ENCODE measurements at places on chromosomes 7 and 10.
A peak's percentile ranks its signal among the peaks of the same experiment; 100 is the strongest.

- DNase-seq, result no peak
Observed at GRCh38 chr7:151809146-151809863, 67.6 kb downstream of the PRKAG2 start.

GRCh38 chr7:14839307-14839706, 63.2 kb downstream of the DGKB start:
- DNase-seq, result no peak

- no peak for DNase-seq
Observed at GRCh38 chr10:76291175-76291574, 859.8 kb downstream of the LRMDA start.

- no peak for DNase-seq
Observed at GRCh38 chr7:39414224-39415035, 151.8 kb upstream of the YAE1 start.

- no peak for DNase-seq
Observed at GRCh38 chr7:77454802-77455201, 38.7 kb upstream of the GSAP start.

DNA sequence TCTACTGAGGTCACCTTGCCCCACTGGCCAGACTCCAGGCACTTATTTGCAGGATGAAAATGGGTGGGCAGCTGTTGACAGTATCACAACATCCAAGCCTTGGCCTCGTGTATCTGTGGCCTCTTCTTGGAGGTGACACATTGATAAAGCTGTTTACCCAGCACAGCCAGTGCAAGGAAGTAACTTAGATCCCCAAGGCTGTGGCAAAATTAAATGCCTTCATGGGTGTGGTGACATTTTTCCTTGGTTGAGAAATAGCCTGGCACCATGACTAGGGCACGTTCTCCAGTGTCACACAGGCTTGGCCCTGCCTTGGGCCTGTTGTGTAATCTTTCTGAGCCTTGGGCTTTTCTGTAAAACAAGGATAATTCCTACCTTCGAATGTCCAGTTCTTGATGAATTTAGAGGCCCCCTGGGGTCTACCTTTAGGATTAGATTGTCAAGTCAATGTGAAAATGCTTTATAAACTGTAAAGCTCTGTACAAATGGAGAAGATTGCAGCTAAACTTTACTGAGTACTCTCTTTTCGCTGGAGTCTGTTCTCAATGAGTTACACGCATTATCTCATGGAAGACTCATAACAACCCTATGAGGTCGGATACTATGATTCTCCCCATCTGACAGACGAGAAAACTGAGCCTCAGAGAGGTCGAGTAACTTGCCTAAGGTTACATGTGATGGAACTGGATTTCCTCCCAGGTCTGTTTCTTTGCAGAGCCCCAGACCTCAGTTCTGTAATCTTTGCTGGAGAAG, 46.7 kb upstream of the LOXL4 start:
- DNase-seq, result no peak

DNA sequence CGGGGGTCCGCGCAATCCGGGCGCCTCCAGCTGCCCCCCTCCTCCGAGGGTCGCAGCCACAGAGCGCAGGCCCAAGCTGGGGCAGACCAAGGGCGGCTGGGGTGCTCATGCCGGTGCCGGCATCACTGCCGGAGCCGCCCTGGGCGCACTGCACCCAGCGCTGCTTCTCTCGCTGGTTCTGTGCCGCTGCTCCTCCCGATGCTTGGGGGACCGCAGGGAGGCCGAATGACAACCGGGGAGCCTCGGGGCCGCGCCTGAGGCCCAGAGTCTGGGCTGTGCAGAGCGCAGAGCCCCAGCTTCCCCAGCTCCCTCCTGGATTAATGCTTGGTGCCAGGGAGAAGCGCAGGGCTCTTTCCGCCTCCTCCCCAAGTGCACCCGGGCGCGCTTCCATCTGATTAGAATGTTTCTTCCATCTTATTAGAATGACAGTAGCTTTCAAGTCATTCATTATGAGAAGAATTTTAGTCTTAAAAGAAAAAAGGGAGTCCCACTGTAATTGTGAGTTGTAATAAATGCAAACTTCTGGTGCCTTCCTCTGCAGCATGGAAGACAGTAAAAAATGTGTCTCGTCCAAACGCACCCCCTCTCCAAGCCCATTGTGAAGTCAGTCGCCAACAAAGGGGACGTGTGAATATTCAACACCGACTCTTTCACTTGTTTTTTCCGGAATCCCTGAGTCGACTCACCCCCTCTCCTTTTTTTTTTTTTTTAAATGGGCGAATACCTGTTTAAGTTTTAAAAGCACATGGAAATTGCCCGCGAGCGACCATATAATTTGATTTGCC, 19.5 kb upstream of the PTF1A start:
- DNase-seq, result no peak

DNA sequence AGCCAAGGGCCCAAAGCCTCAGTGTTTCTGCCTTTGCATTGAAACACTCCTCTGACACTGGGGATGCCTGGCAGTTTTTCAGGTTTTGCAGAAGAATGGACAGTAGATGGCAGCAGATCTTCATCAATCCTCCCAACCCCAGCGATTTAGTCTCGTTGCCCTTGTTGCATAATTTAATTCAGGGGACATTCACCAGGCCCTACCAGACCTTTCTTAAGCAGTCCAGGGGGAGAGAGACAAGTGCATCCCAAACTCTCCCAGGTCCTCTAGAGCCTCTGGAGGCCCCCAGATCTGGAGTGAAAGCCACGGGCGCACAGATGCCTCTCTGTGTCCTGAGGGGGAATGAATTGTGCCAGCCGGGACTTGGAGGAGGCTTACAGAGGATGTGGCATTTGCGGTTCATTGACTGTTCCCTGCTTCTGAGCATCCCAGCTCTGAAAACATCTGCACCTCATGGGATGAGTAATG, 29.6 kb downstream of the MINDY4 start:
- DNase-seq, result peak; percentile 12

GRCh38 chr10:43884501-43885105, 235.9 kb upstream of the ZNF32 start:
- DNase-seq, result no peak

GRCh38 chr10:70815504-70816219, at the start of gene SGPL1:
Gene SGPL1 (plus strand): TSS chr10:70815948. CDS start chr10:70816854, 906 bp downstream.
- peak; percentile 84 for DNase-seq

- DNase-seq, result peak; percentile 28
Observed at GRCh38 chr10:131920151-131920550, 19.3 kb downstream of the PPP2R2D start.

DNA sequence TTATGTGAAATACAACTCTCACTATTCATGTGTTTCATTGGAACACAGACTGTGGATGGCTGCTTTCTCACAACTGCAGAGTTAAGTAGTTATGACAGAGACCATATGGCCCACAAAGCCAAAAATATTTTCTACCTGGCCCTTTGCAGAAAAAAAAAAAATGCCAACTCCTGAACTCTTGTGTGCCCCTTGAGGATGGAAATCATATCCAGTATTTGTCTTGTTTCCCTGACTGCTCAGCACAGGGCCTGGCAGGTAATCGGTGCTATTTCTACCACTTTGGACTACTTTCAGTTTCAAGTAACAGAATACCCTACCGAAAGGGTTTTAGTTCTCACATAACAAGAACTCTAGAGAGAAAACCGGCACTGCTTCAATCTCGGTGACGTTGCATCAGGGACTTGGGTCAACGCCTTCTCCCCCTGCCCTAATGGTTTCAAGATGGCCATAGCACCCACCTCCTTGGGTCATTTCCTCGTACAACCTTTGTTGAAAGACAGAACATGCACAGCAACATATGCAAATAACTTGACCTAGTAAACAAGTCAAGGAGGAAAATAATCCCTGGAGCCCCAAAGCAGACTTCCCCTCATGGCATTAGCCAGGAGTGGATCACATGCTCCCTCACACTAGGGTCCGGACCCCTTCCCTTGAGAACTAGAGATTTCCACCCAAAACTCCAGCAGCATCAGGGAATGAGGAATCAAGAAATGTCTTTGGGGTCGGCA, 11.8 kb upstream of the GPNMB start:
- DNase-seq, result no peak

DNA sequence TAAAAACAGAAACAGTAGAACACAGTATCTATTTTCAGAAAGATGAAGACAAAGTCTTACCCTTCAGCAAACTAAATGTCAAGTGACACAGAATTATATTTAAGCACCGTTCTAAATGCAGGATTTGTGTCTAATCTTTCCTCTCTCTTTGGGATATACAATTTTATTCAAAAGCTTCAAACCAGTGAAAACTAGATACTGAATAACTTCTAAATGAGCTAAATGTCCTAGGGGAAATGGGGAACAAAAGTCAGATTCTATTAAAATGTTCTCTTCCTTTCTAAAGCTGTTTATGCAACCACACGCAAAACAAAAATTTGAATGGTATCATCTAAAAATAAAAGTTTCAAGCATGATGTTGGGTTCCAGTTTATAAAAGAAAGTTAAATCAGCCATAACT, 136.4 kb upstream of the AOAH start:
- DNase-seq, result no peak

DNA sequence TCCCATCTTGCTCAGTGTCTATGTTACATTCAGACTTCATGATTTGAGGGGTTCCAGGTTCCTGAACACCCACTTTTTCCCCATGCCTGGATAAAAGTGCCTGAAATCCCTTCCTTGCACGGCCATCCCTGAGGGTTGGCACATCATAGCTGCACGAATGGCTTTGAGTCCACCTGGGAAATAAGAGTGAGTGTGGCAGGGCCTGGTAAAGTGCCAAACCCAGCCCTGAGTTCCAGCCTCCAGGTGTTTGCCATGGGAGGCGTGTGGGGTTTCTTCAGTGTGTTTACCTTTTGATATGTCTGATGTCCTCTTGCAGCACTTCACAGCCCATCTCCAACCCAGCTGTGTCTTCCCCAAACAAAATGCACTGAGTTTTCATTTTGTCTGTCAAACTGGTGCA, 145.7 kb downstream of the PAXIP1 start:
- no peak for DNase-seq

GRCh38 chr7:130113887-130114286, 43.6 kb downstream of the KLHDC10 start:
- DNase-seq, result no peak

DNA sequence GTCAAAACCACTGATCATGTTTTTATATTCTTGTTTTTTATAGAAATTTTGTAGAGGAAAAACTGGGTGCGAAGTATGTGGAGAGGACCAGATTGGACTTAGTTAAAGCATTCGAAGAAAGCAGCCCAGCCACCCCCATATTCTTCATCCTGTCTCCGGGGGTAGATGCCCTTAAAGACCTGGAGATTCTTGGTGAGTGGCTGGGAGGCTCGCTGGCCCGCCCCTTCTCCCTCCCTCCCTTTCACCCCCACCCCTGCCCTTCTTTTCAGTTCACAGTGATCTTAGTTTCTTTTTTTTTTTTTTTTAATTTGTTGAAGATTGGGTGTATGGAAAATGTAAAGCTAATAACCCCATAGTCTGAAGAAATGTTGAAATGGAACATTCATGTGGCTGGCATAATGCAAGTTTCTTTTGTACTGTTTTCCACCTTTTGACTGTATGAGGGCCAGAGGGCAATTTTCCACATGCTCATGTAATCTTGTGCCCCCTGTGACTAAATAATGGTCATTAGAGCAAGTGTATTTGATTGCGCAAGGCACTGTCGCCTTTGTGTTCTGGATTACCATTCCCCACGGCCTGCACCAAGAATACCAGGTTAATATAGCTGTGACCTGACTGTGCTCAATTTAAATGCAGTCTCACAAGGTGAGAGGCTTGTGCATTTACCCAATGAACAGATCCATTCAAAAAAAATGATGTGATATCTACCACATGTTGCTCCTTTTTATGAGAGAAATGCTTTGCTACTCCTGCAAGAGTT, 77.7 kb downstream of the CDCA7L start:
- DNase-seq, result no peak

DNA sequence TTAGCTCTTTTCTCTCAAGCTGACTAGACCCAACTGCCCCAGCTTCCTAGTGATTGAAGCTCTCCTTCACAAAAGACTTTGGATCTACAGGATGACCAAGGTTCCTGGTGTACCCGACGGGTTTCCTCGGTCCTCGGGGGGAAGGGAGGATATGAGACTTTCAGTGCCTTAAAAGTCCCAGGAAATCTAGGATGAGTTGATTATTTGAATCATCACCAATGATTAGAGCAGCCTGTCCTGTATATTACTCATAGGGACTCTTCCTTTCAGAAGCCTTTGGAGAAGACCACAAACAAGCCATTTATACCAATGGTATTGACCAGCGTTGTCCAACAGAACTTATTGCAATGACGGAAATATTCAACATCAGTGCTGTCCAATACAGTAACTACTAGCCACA, 6.1 kb upstream of the ACTA2 start:
- DNase-seq, result no peak

DNA sequence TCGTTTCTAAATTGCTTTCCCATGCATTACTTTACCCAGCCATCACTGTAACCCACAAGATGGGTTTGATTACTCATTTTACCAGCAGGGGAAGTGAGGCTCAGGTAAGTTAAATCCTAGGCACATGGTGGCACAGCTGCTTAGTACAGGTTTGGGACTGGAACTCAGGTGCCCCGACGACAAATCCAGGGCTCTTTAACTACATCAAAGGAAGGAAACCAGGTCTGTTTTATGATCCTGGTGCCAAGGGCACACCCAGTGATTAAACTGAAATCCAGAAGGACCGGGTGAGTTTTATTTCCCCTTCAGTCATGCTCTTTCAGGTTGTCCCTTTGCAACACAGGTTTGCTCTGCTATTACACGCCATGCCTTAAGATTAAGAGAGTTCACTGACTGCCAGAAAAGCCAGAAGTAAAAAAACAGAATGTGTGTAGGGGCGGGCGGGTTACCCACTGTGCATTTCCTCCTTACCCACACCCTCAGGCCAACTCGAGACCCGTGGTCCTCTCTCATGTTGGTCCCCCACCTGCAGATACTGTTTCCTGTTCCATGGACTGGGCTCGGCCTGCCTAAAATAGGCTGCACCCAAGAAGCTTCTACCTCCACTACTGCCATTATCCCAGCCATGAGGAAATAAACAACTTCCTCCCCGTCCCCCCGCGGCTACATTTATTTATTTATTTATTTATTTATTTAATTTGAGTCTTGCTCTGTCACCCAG, 55.1 kb upstream of the KDM7A start:
- DNase-seq, result peak; percentile 24
